ENCODE measurements at places on chromosomes 12 and 14. TPM values are rescaled to one million over a fixed set of nuclear protein-coding genes. Genes with fewer than 3 reads are reported as not detected.

KRT79 gene
- total RNA-seq: not detected

ART4 gene
- not detected for total RNA-seq

GRCh38 chr12:58067610-58068387 lies 126.4 kb downstream of the ATP23 start:
- peak; percentile 99 for DNase-seq

DNA sequence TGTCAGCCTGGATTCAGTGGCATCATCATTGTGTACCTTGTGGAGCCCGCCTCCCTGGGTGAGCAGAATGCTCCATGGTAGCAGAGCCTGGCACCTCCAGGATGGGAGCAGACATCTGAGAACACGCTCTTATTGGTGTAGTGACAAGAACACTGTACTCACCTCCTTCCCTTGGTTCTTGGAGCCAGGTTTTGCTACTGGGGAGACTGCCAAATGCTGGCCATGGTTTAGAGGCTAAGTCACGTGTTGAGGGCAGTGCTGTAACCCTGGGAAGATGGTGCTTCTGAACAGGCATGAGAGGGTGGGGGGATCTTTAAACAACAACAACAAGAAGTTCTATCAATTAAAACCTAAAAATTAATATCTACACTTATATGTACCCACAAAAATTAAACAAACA lies 47.6 kb upstream of the ASPG start:
- DNase-seq: no peak

TBC1D30 gene
- total RNA-seq: 0.31 TPM

DPY19L2 gene
- total RNA-seq: 2.8 TPM

DNA sequence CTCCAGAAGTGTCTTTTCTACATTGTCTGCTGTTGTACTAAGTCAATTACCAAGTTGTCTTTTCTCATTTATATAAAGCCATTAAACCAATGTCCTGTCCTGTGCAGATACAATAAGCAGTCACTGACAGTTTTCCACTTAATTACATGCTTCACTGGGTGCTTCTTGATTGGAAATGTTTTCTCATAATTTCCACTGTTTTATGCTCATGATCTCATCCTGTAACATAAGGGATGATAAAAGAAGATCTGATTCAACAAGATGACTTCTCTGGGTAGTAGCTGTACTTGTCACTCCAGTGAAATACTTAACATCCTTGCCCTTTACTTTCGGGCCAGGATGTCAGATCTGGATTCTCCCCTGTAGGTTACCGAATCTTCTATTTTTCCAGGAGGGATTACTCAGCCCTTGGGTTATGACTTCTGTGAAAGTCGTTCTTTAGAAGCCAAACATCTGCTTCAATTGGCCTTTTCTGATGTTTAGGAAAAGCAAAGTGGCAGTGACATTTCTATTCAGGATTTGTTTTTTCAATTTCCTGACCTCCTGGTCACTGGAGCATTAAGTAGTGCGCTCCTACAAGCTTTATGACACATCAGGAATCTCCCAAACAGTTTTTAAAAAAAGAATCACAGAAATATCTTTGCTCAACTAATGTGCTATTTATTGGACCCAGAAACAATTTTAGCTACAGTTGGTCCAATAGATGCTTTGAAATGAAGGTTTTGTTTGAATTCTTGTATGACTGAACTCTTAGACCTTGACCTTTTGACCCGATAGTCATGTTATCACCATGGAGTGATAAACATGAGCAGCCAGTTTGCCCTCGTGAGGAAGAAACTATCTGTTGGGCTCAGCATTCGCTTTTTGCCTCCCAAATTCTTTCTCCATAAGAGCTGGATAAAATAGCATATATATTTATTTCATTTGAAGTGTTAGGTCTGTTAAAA lies 234.5 kb upstream of the SSTR1 start:
- DNase-seq: no peak

- no peak for DNase-seq
Observed at GRCh38 chr12:32010631-32011336, 51.6 kb downstream of the RESF1 start.

CLEC6A gene
- total RNA-seq: not detected

DNA sequence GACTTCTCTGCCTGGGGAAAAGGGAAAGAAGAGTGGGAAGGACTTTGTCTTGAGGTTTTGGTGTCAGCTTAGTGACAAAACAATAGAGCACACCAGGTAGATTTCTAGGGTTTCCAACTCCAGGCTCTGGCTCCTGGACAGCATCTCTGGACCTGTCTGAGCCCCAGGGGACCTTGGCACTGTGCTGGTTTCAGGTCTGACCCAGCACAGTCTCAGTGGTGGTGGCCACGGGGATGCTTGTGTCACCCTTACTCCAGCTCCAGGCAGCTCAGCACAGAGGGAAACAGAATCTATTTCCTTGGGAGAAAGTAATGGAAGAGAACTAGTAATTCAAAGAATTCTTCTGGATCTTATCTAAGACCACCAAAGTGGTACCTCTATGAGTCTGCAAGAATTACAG lies 11.1 kb upstream of the CKAP4 start:
- no peak for DNase-seq

- no peak for DNase-seq
Observed at GRCh38 chr14:22882529-22883172, 371 bp upstream of the REM2 start.

DNA sequence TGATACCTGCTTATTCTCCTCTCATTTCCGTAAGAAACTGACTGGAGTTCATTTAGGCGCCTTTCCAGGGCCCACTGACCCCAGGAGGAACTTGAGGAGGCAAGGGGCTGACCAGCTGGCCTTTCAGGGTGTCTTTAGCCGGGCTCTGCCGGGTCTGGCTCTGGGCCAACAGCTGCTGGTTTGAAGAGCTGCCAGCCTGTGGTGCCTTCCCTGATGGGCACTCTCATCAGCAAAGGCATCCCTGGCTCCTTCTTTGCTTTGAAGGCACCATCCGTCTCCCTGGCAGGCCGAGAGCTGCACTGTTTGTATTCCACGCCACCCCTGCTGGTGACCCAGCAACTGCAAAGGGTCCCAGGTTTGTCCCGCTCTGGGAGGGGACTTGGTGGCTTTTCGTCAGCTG lies 42.0 kb downstream of the IQSEC3 start:
- DNase-seq: no peak

DNA sequence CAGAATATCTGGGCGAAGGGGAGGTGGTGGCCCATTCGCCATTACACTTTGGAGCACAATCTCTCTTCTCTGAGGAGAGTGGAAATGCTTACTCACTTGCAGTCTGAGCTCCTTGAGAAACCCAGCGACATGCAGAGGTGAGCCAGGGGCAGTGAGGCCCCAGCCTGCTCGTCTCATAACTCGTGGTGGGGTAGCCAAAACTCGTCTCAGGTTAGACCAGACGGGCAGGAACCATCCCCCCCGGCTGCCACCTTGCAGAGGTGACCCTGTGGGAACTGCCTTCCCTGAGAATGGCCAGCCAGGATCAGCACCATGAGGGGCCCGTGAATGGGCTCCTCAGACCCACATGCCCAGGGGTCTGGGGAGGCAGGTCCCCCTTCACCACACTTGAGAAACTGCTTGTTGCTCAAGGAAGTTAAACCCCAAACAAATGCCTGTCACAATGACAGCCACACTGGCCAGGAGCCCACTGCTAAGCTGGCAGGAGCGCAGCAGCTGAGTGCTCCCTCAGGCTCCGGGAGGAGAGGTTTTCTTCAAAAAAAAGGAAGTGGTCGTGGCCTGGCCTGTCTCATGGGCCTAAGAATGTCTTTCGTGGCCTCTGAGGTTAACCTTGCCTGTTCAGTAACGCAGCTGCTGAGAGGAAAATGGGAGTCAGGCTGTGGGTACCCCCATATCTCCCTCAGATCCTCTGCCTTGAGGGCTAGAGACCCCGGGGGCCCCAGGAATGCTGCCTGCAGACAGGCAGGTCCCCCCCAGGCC lies 9.2 kb upstream of the ALDH2 start:
- DNase-seq: no peak
